ENCODE measurements at places on chromosomes 2 and 18.

DNA sequence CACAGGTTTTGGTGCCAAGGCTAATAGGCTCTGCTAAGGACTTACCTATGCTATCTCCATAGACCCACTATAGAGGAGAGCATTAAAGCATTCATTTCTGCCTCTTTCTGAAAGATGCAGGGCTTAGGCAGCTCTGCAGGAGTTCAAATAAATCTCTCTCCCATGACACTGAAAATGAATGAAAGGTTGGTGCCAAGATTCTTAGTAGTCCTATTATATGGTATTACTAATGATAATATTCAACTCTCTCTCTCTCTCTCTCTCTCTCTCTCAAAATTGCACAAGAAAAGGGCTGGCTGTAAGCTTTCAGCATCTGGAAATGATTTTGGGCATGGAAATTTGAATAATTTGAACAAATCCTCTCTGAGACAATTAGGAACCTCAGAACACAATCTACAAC, 433.7 kb downstream of the MBD2 start:
- DNase-seq: no peak

DNA sequence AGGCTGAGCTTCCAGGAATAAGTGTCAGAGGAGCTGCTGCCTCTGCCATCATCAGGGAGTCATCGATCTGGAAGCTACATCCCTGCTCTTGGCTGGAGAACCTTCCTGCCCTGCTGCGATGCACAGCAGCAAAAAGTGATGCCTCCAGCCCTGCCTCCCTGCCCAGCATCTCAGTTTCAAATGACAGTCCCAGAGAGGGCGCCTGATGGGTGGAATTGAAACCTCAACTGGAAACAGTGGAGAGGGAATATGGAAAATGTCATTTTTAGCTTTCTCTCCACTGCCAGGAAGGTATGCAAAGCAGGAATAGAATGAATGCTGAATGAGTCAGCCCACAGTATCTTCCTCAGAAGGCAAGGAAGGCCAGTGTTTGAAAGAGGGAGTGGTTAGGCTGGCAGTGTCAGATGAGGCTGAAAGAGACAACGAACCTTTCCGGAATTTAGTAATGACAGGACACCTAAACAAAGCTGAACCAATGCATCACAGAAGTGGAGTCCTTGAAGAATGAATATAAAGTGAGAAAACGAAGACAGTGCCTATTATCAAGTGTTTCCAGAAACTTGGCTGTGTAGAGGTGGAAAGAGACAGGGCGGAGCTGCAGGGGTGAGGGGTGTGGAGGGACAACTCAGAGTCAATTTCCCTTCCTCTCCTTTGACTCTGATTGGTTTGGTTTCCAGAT, 153.9 kb upstream of the NDUFV2 start:
- DNase-seq: no peak

DNA sequence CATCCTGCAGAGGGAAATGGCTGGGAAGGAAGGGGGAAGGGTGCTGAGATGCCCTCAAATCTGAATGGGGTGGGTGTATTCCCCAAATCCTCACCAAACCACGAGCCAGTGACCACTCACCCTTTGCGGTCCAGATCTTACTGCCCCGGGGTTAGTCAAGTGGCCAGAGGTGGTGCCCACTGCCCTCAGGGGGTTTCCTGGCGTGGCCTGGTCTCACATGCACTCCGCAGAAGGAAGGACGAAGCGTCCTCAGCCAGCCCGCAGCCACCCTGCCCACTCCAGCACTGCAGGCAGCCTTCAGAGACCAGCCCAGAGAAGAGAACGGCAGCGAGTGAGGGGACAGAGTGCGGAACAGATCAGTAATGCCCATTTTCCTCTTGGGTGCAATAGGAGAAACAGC, 50.4 kb downstream of the IL1RL2 start:
- DNase-seq: no peak

GRCh38 chr2:42079737-42080287, 32.0 kb downstream of the PKDCC start:
- no peak for DNase-seq

GRCh38 chr2:138760676-138761075, 19.5 kb downstream of the NXPH2 start:
- no peak for DNase-seq

DNA sequence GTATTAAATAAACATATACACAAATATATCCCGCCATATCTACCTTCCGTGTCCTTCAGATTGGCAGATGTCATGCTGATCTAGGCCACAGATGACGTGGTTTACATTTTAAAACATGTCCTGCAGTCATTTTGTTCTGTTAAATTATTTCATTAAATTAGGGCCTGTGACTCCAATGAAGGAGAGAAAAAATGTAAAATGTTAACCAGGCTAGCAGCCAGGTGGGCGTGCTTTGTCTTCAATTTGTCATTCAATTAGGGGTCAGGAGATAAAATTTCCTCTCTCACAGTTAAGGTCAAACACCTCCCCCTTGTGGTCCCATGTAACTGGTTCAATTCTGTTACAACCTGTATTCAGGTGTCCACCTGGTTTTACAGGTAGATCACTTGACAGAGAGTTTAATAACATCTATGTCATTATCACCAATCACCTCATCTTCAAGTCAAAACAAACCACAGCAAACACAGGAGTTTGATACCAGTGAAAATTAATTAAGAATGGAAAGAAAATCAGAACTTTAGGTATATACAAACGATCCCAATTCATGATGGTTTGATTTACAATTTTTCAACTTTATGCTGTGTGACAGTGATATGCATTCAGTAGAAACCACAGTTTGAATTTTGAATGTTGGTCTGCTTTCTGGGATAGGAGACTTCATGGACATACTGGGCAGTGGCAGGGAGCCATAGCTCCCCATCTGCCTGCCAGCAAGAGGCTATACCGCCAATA, 339.4 kb downstream of the CMPK2 start:
- DNase-seq: no peak

GRCh38 chr2:36444216-36444936, 88.8 kb downstream of the CRIM1 start:
- no peak for DNase-seq

DNA sequence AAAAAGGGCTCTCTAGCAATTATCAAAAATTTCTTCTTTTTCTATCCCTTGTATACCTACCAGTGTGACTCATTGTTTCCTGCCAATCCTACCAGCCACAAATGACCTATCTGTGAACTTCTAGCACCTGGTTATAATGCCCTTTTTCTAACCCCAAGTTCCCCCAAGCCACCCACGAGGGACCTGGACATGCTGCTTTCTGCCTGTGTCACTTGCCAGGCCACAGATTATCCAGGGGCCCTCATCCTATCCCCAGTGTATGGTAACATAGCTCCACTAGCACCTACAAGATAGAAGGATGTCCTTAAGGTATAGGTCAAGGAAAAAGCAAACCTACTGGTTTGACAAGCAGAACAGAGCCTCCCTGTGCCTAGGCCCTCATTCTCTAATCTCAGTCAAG, 26.8 kb downstream of the AAK1 start:
- DNase-seq: no peak

DNA sequence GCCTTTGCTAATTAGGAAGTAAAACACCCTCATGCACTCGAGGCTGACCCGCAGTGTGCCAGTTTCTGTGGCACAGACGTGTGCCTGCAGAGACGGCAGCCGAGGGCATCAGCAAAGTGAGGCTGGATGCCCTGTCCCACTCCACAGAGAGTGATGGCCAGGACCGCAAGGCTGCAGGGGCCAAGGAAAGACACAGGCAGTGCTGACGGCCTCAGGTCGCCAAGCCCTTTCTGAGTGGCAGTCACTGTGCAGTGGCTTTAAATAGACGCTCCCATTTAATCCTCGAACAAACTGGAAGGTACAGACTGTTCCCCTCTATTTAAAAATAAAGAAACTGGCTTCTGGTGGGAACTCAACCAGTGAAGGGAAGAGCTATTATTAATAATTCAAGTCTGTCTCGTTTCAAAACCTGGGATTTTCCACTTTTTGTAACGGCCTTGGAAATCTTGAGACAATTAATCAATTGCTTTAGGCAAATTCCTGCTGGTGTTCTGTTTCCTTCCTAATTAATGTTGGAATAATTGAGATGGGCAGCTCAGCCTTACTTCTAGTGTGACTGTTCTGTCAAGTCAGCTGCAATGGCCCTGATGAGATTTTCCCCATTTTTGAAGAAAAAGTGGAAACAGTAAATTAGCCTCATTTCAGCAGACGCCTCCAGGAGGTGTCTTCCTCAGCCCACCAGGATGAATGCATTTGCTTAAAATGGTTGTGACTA, 644.6 kb upstream of the RAB6C start:
- DNase-seq: no peak

DNA sequence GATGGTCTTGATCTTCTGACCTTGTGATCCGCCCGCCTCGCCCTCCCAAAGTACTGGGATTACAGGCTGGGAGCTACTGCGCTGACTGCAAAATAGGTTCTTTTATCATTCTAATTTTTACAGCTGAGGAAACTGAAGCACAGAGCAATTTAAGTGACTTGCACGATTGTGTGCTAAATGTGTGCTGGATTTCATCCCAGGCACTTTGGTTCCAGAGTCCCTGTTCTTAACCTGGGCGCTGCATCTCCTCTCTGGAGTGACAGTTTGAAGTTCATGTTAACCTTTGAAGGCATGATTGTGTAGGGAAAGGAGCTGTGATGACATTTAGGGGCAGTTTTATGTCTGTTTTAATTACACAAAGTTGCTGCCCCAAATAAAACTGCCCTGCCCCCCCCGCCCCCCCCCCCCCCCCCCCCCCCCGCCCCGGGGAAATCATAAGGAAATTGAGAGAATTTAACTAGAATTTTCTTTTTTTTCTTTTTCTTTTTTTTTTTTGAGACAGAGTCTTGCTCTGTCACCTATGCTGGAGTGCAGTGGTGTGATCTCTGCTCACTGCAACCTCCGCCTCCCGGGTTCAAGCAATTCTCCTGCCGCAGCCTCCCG, 5.6 kb downstream of the ACSL3 start:
- no peak for DNase-seq

- DNase-seq: no peak
These were observed 314.0 kb downstream of the MEIS1 start for GRCh38 chr2:66748939-66749338.

GRCh38 chr2:133362061-133362476, 206.2 kb downstream of the NCKAP5 start:
- DNase-seq: peak; percentile 68

GRCh38 chr2:174931724-174932123, 73.5 kb downstream of the CHN1 start:
- DNase-seq: no peak

DNA sequence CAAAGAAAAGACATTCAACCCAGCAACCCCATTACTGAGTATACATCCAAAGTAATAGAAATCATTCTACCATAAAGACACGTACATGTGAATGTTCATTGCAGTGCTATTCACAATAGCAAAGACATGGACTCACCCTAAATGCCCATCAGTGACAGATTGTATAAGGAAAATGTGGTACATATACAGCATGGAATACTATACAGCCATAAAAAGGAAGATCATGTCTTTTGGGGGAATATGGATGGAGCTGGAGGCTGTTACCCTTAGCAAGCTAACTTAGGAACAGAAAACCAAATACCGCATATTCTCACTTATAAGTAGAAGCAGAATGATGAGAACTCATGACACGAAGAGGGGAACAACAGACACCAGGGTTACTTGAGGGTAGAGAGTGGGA, 145.9 kb downstream of the GULP1 start:
- DNase-seq: no peak

- no peak for DNase-seq
These were observed 115.9 kb upstream of the TANK start for GRCh38 chr2:161044095-161044865.

- DNase-seq: no peak
These were observed 218.9 kb downstream of the PARD3B start for GRCh38 chr2:204763974-204764703.

GRCh38 chr2:134352844-134353243, 99.0 kb downstream of the MGAT5 start:
- DNase-seq: no peak

DNA sequence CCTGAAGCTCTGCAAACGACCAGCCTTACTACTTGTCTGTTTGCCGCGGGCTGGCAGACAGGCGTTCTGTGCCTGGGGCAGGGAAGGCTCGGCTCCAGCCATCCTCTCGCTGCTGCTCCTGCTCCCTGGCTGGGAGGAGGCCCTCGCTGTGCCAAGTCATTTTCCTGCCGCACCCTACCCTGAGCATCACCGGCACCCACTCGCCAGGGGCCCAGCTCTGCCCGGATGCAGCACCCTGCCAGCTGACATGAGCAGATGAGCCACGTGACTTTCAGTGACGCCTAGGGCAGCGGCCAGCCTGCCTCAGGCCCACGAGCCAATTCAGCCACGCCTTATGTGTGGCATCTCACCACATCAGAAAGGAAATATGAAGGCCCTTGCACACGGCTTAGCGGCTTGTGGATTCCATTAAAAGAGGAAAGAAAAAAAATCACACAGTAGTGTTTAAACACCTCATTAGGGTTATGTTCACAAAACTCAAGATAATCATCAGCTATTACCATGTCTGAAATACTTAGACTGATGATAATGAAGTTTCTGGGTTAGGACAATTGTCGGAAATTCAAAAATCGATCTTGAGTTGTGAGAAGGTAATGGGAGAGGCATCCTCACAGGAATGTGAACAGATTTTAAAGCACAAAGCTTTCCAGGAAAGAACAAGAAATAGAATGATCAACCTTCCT, 250.5 kb downstream of the TWIST2 start:
- DNase-seq: no peak

- DNase-seq: no peak
These were observed 63.6 kb downstream of the ASXL2 start for GRCh38 chr2:25814681-25815080.

DNA sequence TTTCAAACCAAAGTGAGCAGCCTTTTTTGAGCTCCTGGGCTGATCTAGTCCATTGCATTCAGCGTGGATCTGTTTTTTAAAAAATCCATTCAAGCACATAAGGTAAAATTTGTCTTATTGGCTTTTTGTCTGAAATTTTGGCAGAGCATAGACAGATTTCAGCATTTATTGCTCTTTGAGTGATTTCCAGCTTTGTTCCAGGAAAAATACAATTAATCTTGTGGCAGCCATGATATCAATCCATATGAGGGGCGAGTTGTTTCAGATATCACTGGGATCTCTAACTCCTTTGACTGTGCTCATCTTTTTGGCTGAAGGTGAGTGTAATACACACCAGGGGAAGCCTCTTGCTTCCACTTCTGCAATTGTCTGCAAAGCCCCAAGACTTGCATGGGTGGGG, 523.9 kb downstream of the SLC4A3 start:
- DNase-seq: no peak

GRCh38 chr2:182784777-182785176, 68.7 kb downstream of the DNAJC10 start:
- DNase-seq: peak; percentile 24

- no peak for DNase-seq
These were observed 136.5 kb downstream of the ZNF236 start for GRCh38 chr18:76958692-76959341.

DNA sequence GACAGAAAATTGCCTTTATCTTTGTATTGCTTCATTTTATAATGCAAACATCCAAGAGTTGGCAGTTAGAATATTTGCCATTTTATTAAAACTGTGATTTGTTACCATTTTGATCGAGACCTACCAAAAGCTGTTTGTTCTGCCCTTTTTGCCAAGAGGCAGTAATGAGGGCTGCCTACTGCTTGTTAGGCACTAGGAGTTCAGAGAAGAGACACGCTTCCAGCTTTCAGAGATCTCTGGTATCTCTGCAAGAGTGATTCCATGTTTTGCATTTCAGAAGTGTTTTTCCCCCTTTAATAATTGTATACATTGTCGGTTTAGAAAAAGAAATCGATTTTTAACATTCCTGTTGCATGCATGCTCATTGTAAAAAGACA, 628 bp downstream of the MRPL30 start:
- no peak for DNase-seq

- DNase-seq: no peak
These were observed 154.9 kb downstream of the NR4A2 start for GRCh38 chr2:156177654-156178053.
